ENCODE measurements at places on chromosomes 3 and 15. TPM values are rescaled to one million over a fixed set of nuclear protein-coding genes. Genes with fewer than 3 reads are reported as not detected.

DNA sequence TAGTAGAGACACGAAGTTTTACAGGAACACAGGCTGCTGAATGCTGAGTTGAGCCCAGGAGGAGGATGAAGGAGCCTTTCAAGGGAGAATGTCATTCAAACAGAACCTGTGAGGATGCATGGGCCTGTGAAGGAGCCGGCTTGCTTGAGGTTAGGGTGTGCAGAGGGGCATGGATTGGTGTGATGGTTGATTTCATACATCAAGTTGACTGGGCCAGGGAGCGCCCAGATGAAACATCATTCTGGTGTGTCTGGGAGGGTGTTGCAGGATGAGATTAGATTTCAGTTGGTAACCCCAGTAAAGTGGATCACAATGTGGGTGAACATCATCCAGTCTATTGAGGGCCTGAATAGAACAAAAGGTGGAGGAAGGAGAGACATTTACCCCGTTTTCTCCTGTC is 243.6 kb downstream of the EDEM1 start:
- DNase-seq, result no peak

Gene GLDN
- total RNA-seq, result not detected

Gene GPR149
- total RNA-seq, result not detected

DNA sequence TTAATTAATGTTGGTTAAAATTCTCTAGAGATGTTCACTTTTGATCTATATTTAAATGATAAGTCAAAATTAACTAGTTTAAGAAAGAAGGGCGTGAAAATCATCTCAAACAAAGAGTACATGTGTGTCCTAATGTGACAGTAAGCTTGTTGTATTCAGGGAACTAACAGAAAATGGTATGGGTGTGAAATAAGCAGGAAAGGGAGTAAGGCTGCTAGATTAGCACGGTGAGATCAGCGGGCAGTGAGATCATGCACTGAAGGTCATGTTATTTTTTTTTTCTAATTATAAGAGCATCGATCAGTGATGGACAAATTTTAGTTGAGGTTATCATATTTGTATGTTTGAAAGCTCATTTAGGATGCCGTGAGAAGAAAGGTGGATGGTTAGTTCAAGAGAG is 430.8 kb downstream of the DIPK2A start:
- DNase-seq, result no peak

DNA sequence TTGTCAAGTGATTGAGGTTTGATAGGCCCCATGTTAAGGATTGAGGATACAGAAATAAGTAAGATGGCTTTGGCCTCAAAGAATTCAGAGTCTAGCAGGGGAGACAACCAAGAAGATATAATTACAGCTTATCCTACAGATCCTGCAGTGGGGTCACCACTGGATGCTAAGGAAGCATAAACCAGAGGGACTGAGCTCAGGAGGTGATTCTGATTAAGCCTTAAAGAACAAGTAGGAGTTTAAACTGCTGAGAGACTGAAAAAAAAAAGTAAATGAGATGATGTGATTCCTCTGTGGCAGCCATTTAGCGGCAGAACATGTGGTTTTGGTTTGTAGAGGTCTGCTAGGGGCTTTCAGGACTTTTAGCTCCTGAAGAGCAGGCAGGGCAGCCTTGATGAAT is 72.1 kb upstream of the ROPN1 start:
- no peak for DNase-seq

GRCh38 chr3:143551761-143552160 is 296.5 kb downstream of the SLC9A9 start:
- no peak for DNase-seq

DNA sequence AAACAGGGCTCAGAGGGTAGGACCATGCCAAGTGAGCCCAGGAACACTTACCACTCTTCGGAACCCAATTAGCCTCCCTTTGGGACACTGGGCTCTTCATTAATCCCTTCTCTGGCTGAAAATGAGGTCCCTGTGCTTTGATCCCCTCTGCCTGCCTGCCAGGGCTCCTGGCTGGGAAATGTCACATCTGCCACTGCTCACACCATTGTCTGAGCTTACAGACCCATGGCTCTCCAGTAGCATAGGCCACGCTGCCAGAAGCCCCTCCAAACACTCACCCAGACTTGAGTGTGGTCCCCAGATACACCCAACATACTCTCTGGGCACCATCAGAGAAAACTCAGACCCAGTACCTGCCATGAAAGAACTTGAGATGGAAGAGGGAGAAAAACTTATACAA is 287.3 kb downstream of the XXYLT1 start:
- no peak for DNase-seq

Gene CHL1
- total RNA-seq, result not detected

DNA sequence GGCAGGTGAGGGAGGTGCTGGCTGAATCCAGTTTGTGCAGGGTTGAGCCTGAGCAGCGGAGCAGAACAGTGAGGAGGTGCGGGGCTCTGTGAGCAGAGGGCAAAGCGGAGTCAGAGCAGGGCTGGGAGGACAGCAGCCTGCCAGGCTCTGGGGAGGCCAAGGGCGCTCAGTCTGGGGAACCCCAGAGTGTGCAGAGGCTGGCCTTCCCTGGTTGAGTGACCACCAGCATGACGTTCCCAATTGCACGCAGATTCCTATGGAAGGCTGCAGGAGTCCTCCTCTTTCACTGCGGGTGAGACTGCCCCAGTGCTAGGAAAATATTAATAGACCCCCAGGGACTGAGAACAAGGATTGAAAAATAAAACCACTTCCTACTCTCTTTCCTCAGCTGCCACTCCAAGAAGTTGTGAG is 13.2 kb downstream of the MRAS start:
- DNase-seq, result no peak

Gene CYP1A1
- total RNA-seq, result 2.2 TPM

DNA sequence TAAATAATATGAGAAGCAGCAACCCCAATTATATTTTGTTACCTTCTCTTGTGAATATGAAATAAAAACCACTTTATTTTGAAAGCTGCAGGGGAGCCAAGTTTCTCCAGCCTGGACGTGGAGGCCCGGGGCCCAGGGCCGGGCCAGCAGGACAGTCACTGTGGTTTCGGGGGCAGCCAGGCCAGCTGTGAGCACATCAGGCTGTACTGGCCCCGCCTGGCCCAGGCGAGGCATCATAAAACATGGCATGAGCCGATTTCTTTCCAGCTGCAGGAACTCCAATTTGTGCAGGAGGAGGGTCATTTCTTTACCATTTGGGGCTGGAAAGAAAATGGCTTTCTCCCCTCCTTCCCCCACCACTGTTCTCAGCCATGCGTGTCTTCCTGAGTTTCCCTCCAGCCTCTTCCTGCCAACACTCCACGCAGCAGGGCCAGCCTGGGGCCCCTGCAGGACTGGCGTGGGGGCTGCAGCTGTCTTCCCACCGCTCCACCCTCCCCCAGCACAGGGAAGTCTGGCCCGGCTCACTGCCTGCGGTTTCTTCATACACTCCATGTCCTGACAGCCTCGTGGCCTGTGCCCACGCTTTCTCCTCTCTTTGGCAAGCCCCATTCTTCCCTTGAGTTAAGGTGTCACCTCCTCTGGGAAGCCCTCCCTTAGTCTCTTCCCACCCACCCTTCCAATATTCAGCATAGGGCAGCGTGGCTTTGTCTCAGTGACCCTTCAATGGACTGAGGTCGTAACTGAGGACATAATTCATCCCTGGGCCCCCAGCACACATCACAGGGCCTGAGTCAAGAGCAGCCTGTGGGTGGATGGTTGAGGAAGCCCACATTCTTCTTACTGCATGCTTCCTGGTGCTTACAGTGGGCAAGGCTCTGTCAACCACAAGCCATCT is 135.8 kb downstream of the CHSY1 start:
- DNase-seq, result no peak

Gene MASP1
- total RNA-seq, result not detected

- DNase-seq, result peak; percentile 60
These were observed 72.9 kb downstream of the CLASP2 start for GRCh38 chr3:33645060-33645647.

DNA sequence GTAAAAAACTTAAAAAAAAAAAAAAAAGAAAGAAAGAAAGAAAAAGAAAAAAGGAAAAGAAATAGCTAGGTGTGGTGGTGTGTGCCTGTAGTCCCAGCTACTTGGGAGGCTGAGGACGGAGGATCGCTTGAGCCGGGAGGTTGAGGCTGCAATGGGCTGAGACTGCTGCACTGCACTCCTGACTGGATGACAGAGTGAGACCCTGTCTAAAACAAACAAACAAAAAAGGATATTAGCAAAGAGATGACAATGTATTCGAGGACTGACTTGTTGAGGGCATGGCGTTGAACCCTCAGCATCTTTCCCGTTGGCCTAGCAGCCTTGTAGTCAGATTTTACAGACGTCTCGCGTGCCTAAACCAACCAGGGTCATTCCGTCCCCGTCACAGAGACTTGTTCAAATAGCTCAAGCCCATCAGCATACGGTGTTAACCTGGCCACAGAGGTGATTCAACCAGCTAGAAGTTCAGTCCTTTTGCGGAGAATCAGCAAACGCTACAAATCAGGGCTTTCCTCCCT is 528 bp upstream of the NIT2 start:
- no peak for DNase-seq

- no peak for DNase-seq
These were observed 89.3 kb downstream of the LRIG1 start for GRCh38 chr3:66411474-66411873.

DNA sequence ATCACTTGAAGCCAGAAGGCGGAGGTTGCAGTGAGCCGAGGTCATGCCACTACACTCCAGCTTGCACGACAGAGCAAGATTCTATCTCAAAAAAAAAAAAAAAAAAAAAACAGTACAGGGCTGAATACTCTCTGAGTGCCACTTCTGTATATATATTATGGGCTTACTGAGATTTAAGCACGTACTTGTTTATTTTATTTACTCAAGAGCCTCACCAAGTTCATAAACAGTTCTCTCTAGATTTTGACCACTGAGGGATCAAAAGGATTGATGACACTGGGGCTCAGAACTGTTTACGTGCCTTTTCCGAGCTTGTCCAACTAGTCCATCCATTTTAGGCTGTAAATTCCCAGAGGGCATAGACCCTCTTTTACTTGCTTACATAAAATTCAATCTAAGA is 81.5 kb downstream of the FRMD4B start:
- DNase-seq, result no peak

DNA sequence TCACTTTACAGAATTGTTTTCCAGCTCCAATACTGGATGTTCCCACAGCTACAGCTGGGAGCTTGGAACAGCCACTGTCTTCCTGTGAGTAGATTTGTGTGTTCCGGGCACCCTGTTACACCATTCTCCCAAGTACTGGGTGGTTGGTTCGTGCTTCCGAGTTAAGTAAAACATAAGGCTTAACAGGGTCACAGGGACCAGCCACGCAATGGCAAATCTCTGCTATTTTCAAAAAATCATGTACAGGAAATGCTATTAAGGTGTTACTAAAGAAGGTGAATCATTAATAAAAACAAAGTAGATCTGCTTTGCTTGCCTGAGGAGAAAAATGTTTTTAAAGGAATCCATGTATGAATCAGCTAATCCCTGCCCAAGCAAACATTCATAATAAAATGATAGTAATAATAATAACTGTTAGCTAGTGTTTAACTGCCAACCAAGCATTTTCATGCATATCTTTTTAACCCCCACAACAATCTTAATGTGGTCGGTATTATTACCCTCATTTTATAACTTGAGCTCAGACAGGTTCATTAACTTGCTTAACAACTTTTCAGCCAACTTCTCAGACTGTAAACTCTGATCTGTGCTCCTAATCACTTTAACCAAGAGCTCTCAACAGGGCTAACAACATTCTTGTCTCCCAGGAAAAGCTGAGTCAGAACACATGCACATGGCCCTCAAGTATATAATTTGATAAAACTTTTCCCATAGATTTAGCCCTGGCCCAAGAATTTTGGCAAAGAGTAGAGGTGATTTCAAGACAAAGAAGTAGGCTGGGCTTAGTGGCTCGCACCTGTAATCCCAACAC is 2.7 kb upstream of the C2CD4A start:
- no peak for DNase-seq

DNA sequence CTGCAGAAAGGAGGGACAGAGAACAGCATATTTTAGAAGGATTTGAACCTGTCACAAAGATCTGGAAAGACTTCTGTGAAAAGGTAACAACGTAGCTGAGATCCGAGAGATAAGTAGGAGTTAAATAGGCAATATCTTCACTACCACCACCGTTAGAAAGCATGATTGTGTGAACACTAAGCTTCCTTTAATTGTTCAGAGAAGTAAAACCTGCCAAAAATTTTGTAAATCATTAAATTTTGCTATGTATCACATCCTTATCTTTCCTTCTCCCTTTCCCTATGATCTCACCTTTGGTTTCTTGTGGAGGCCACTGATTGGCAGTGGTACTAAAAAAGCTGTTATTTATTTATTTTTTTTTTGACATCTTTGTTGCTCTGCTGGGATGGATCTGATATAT is 346.9 kb downstream of the NLGN1 start:
- no peak for DNase-seq

DNA sequence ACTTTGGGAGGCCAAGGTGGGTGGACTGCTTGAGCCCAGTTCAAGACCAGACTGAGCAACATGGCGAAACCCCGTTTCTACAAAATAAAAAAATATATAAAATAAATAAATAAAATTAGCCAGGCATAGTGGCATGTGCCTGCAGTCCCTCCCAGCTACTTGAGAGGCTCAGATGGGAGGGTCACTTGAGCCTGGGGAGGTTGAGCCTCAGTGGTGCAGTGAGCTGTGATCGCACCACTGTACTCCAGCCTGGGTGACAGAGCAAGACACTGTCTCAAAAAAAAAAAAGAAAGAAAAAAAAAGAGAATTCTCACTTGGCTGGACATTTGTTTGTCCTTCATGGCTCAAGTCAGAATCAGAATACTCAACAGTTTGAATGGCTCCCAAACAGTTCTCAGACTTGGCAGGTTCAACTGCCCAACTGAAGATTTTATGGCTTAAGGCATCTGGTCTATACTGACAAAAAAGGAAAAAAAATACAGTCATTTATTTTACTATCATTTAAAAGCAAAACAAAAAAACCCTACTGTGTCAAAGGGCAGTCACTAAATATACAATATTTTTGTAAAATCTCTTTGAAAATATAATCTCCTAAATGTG is 106.6 kb downstream of the FBXL22 start:
- DNase-seq, result no peak

DNA sequence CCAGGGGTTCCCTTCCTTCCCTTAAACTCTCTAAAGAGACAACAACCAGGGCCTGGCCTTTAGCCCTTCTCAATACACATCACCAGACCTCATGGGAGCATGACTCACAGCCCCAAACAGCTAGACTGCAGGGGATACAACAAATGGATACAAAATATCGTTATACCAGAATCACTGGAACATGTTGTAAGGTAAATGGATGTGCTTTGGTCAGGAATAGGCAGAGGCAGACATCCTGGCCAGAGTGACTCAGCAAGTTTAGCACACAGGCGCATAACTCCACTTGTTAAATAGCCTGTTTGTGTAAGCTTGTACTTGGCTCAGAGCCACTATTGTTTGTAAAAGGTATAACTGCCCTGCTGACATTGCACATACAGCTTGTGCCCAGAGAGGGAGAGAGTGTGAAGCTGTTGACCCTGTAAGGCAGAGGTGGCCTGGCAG is 18.3 kb downstream of the TMED3 start:
- no peak for DNase-seq

GRCh38 chr3:126848991-126849390 is 133.9 kb upstream of the PLXNA1 start:
- no peak for DNase-seq

DNA sequence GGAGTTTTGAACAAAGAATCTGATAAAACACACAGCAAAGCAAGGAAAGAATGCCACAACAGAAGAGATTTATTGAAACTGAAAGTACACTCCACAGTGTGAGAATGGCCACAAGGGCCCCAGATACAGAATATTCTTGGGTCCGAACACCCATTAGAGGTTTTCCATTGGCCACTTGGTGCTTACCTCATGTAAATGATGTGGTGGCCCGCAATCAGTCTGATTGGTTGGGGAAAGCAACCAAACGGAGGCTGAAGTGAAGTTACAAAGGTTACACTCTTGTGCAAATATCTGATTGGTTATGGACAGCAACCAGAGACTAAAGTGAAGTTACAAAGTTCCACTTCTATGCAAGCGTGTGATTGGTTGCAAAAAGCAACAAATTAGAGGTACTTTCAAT is 20.4 kb downstream of the NSUN3 start:
- no peak for DNase-seq

Gene NEIL1
- 2.2 TPM for total RNA-seq

Measured in activated CD4-positive, alpha-beta T cell treated with anti-CD3 and anti-CD28 coated beads, Interleukin-2, amount 10 ng/mL, durations not matched to agents 7 days and 5 days (primary cell).